ENCODE measurements at places on chromosomes 1 and 21.

DNA sequence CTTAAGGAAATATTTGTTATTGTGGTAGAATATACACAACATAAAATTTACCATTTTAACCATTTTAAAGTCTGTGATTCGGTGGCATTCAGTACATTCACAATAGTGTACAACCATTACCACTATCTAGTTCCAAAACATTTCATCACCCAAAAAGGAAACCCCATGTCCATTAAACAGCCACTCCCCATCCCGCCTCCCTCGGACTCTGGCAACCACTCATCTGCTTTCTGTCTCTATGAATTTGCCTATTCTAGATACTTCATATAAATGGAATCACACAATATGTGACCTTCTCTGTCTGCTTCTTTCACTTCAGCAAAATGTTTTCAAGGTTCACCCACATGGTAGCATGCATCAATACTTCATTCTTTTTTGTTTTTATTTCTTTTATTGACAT lies 51.3 kb downstream of the PTP4A2 start:
- DNase-seq, result no peak

DNA sequence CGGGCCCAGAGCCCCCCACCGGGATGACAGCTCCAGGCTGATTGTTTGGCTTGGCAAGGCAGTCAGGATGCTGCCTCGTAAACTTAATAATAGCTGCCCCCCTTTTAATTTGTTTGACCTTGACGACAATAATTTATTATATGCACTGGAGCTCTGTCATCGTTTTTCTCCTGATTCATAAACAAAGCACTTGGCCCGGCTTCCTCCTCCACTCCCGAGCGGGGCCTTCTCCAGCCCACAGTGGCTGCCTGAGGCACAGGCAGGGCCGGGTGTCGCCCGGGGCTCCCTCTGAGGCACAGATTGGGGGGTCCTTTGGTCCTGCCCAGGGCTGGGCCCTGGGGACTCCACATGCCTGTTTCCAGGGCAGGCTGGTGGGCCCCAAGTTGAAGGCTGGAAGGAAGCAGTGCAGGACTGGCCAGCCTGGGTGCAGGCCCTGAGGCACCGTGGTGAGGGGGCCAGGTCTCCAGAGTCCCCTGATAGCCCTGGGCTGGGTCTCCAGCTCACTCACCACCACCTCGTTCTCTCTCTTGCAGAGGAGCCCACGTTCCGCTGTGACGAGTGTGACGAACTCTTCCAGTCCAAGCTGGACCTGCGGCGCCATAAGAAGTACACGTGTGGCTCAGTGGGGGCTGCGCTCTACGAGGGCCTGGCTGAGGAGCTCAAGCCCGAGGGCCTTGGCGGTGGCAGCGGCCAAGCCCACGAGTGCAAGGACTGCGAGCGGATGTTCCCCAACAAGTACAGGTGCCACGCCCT lies 52.0 kb upstream of the ARHGEF16 start:
- DNase-seq, result no peak

- no peak for DNase-seq
These were observed 19.9 kb upstream of the UBE2U start for GRCh38 chr1:64183395-64184002.

DNA sequence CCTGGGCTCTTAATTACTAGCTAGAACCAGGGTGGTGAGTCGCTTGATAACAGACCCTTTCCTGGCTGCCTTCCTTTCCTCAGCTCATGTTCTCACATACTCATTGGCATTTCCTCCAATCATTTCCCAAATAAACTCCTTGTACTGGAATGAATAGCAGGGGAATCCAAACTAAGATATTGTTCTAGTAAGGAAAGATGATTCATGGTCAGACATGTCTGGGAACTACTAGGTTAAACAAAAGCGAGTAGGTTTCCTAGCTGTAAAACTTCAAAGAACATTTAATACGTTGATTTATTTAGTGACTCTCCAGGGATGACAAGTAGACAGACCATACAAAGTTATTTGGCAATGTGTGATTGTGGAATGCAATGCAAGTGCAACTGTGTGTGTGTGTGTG lies 121.2 kb upstream of the KCNJ6 start:
- peak; percentile 71 for DNase-seq

GRCh38 chr21:45259206-45259840 lies 28.4 kb downstream of the POFUT2 start:
- no peak for DNase-seq

GRCh38 chr1:53024117-53024516 lies 37.9 kb upstream of the PODN start:
- no peak for DNase-seq

DNA sequence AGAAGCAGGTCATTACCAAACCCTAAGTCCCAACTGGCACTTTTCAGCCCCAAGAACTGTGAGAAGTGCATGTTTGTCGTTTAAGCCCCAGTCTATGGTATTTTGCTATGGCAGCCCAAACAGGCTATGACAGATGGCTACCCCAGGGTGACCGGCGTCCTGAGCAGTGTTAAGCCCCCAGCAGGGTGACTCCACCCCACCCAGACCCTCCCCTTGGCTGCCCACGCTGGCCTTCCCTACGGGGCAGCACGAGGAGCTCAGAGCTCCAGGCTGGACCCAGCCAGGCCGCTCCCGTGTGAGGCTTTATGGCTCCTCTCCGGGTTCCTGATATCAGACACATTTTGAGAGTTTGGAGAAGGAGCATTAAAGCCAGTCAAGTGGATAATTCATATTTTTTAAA lies 684.0 kb downstream of the PTPRU start:
- no peak for DNase-seq

GRCh38 chr1:39901464-39901713 lies 328 bp downstream of the MYCL start:
- DNase-seq, result no peak

DNA sequence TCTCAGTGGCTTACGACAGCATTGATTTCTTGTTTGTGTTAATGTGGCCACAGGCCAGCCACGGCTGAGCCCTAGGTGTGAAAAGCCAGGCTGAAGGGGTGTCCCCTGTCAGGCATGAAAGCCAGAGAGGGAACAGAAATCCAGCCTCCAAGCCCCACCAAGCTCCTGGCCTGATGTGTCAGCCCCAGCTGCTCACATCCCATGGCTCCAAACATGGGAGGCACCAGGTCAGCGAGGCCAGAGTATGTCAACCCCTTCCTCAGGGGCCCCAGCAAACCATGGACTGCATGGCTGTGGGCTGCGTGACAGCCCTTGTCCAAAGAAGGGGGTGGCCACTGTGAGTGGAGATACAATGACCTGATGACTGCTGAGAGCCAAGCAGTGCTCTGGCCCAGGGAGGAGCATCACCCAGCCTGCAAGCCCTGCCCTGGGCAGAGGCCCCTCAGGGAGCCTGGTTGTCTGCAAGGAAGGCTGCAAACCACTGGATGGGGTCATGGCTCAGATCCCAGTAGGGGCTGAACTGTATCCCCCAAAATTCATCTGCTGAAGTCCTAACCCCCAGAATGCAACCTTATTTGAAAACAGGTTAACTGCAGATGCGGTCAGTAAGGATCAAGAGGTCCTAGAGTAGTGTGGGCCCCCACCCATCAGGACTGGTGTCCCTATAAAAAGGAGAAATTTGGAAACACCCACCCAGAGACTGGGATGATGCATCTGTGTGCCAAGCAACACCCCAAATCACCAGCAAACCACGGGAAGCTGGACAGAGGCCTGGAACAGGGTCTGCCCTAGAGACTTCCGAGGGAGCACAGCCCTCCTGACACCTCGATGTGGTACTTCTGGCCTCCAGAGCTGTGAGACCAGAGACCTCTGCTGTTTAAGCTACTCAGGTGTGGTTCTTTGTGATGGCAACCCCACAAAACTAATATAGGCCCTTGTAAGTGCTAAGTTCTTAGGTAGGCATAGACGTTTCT lies 3.3 kb upstream of the MX2 start:
- DNase-seq, result no peak

DNA sequence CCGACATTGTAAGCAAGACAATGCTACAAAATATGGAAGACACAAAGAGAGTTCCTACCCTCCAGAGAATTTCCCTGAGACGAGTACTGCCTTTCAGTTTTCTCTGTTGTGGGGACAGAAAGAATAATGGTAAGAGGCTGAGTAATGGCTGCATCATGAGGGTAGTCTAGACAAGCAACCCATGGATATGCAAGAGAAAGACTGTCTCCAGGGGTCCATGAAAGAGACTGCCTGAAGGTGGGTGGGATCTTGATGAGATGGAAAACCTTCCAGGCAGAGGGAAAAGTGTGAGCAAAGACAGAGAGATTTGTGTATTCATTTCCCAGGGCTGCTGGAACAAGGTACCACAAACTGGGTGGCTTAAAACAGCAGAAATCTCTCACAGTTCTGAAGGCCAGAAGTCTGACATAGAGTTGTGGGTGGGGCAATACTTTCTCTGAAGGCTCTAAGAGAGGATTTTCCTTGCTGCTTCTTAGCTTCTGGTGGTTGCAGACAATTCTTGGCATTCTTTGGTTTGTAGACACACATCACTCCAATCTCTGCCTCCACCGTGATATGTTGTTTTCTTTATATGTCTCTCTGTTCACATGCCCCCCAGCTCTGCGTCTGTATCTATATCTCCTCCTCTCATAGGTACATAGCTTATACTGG lies 41.4 kb downstream of the ANP32E start:
- DNase-seq, result no peak

GRCh38 chr1:205629751-205630150 lies 2.1 kb downstream of the ELK4 start:
- no peak for DNase-seq

GRCh38 chr1:22249928-22250680 lies 107.2 kb upstream of the WNT4 start:
- no peak for DNase-seq

GRCh38 chr1:203645996-203646395 lies 19.4 kb downstream of the ATP2B4 start:
- no peak for DNase-seq

DNA sequence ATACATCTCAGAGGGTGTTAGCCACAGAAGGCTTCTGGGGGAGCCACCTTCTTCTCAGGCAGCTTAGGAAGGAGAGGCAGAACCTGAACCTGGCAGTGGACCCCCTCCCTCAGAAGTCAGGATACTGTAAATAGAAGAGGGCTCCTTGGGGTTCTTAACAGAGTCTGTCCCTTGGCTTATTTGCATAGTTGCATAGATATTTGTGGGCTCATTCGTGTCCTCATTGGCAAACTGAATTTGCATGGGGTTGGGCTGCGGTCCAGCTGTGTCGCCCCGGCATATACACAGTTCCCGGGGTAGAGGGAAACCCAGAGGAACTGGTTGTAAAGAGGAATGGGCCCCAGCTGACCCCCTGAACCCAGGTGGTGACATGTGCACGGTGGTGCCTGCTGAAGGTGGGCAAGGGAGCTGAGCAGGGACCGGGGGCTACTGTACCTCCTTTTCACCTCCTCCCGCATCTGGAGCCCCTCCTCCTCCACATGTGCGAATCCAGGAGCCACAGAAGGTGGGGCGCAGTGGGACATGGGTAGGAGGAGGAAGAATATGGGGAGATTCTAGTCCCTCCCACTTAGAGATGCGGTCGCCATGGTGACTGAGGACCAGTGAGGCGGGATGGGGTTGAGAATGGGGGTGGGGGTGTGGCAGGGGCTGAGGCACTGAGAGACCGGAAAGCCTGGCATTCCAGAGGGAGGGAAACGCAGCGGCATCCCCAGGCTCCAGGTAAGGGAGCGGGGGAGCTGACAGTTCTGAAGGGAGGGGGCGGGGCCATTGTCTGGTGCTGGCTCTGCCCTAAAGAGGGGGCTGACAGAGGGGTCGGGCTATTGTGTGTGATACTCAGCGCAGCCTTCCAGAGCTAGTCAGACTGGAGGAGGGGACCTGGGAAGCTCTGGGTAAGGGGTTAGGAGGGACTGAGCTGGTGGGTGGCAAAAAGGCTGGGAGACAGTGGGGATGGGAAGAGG lies 3.7 kb upstream of the SEMA4A start:
- DNase-seq, result no peak

- DNase-seq, result no peak
These were observed 2133.0 kb downstream of the NCAM2 start for GRCh38 chr21:23131177-23131576.

GRCh38 chr1:94675373-94675772 lies 133.8 kb upstream of the F3 start:
- no peak for DNase-seq

GRCh38 chr1:3609016-3609768 lies 2.1 kb downstream of the MEGF6 start:
- no peak for DNase-seq

DNA sequence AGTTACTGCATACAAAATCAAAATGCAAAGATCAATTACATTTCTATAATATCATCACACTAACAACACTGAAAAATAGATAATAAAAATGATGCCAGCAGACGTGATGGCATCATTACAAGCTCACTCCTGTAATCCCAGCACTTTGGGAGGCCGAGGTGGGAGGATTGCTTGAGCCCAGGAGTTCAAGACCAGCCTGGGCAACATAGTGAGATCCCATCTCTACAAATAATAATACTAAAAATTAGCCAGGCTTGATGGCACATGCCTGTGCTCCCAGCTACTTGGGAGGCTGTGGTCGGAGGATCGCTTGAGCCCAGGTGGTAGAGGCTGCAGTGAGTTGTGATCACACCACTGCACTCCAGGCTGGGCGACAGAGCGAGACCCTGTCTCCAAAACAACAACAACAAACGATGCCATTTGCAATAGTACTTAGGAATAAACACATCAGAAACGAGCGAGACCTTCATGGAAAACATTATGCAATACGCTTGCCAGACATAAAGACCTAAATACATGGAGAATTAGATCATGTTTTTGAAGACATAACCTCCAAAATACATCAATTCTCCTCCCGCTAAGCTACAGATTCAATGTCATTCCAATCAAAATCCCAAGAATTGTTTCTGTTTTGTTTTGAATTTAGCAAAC lies 86.6 kb upstream of the ERRFI1 start:
- DNase-seq, result no peak

DNA sequence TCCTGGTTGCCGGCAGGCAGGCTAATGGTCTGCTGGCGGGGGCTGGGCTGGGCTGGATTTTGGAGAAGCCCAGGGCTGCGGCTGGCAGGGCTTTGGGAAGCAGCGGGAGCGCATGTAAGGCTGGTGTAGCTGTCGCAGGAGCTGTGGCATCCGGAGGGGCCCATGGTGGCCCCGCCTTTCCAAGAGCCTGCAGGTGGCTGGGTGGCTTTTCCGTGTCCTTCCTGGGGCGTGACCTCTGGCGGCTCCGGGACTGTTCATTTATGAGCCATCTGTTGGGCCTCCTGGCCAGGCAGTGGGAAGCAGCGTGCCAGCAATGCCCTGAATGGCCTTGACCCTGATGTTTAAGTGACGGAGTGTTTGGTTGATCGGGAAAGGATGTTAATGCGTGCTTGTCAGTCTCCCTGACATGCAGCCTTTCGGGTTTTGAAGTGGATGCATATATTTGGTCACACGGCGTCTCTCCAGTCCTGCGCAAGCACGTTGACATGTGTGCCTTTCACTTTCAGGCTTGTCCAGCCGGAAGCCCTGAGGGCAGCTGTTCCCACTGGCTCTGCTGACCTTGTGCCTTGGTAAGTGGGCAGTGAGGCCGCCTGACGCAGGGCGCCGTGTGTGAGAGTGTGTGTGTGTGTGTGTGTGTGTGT lies 38.5 kb downstream of the AGPAT3 start:
- peak; percentile 40 for DNase-seq
